Stimulated activated effector memory CD8-positive, alpha-beta T cell treated with anti-CD3 and anti-CD28 coated beads, Interleukin-12 subunit alpha, Interleukin-12 subunit beta, amount 100 ng/mL, for 72 hours (primary cell): ENCODE measurements at places on chromosomes 3 and 15.

GRCh38 chr15:38564557-38565286 lies at the start of gene RASGRP1:
TSS of gene RASGRP1 (minus strand) at chr15:38564814. CDS start at chr15:38564628, 186 bp downstream.
- DNase-seq: peak; percentile 90

GRCh38 chr3:24951180-24951579 lies 456.5 kb upstream of the THRB start:
- no peak for DNase-seq

- no peak for DNase-seq
These were observed 42.6 kb downstream of the PPCDC start for GRCh38 chr15:75065851-75066509.

- no peak for DNase-seq
These were observed 49.6 kb upstream of the TLE3 start for GRCh38 chr15:70147178-70147760.

- DNase-seq: no peak
These were observed 168.8 kb upstream of the CD96 start for GRCh38 chr3:111373239-111373638.

DNA sequence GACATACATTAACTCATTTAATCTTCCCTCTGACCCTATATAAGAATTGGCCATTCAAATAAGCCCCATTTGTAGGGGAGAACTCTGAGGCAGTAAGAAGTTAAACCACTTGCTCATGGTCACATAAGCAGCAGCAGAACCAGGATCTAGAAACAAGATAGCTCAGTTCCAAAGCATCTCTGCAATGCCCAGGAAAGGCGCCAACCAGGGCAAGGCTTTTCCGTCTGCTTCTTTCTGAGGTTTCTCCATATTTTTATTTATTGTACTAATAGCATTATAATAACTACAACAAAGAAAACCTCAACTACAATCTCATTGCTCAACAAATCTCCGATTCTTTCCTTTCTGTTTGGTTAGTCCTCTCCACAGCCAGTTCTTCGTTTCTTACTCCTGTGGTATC lies 4.3 kb upstream of the UBE2E2 start:
- DNase-seq: no peak

DNA sequence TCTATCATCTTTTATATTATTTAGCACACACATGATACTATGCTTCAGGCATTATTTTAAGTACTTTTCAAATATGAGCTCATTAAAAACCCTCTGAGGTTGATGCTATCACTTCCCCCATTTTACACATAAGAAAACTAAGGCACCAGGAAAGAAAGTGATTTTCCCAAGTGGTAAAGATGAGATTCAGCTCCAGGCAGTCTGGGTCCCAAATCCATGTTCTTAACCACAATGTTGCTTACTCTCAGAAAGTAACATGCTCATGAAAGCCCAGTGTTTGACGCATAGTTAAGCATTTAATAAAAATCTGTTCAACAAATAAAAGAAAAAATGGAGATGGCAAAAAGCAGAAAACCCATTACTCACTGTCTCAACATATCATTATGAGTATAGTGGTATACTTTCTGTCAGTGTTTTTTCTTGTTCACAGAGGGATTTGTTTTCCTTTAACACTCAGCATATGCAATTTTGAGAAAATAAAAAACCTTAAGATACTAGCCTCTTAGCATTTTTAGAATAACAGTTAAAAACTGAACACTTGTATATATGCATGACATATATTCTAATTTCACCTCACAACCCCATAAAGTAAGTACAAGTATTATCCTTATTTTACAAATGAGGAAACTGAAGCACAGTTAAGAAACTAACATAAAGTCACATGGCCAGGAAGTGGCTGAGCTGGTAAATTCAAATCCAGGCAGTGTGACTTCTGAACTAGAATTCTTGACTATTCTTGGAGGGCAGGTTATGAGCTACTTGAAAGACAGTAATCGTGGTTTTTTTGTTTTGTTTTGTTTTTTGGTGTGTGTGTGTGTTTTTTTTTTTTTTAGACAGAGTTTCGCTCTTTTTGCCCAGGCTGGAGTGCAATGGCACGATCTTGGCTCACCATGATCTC lies 10.4 kb downstream of the PEAK1 start:
- no peak for DNase-seq

- DNase-seq: no peak
These were observed 50.8 kb downstream of the CRYBG3 start for GRCh38 chr3:97872525-97873042.

- no peak for DNase-seq
These were observed 56.9 kb downstream of the CD200R1L start for GRCh38 chr3:112789787-112790186.

GRCh38 chr3:177982034-177982433 lies 554.2 kb upstream of the KCNMB2 start:
- no peak for DNase-seq

GRCh38 chr3:15215996-15216395 lies 9.9 kb downstream of the CAPN7 start:
- no peak for DNase-seq

DNA sequence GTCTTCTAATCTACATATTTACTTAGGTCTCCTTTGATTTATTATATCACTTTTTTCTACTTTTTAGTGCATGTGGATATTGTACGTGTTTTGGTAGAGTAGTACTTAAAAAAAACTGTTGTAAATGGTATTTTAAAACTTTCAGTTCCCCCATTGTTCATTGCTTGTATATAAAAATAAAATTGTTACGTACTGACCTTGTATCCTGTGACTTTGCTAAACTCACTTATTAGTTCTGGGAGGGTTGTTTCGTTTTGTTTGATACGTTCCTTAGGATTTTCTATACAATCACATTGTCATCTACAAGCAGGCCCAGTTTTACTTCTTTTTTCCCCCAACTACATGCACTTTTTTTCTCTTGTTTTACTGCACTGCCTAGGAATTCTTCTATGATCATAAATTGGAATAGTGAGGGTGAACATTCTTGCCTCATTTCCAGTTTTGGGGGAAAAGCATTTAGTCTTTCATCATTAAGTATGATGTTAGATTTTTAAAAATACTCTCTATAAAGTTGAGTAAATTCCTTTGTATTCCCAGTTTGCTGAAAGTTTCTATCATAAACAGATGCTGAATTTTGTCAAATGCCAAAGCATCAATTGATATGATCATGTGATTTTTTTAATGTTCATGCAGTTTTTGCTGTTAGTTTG lies 33.5 kb upstream of the ACKR4 start:
- no peak for DNase-seq

DNA sequence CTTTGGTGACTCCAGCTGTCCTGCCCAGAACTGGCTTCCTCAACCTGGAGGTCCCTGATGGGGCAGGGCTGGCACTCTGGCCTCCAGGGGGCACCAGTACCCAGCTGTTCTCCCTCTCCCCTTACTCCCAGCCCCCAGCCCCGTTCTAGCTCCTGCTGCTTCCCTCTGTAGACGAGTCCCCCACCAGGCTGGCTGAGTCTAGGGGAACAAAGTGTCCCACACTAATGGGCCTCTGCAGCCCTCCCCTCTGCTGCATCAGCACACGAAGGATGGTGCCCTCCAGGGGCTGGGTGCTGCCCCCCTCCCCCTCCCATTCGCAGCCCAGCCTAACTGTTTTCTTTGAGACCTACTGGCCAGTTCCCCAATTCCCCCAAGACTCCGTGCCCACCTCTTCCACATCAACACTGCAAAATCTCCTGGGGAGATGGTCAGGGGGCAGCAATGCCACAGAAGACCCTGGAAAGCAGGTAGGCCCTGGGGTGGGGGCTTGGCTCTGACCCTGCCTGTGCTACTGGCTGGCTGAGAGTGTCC lies 4.2 kb downstream of the RHCG start:
- DNase-seq: no peak

DNA sequence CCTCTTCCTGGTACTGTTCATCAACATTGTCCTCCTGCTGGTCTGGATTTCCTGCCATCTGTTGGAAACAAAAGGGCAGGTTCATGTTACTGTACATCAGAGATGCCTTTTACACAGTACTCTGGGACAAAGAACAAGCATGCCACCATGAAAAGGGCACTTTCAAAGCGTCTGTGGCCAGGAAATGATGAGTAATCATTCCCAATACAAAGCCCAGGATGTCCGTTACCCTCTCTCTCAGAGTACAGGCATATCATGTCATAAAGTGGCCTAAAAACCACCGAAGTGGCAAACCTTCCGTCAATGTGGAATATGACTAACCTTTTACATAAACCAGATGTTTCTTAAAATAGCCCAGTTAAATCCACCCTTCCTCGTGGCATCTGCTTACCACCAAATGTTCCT lies 71.2 kb downstream of the GOLIM4 start:
- DNase-seq: peak; percentile 49

DNA sequence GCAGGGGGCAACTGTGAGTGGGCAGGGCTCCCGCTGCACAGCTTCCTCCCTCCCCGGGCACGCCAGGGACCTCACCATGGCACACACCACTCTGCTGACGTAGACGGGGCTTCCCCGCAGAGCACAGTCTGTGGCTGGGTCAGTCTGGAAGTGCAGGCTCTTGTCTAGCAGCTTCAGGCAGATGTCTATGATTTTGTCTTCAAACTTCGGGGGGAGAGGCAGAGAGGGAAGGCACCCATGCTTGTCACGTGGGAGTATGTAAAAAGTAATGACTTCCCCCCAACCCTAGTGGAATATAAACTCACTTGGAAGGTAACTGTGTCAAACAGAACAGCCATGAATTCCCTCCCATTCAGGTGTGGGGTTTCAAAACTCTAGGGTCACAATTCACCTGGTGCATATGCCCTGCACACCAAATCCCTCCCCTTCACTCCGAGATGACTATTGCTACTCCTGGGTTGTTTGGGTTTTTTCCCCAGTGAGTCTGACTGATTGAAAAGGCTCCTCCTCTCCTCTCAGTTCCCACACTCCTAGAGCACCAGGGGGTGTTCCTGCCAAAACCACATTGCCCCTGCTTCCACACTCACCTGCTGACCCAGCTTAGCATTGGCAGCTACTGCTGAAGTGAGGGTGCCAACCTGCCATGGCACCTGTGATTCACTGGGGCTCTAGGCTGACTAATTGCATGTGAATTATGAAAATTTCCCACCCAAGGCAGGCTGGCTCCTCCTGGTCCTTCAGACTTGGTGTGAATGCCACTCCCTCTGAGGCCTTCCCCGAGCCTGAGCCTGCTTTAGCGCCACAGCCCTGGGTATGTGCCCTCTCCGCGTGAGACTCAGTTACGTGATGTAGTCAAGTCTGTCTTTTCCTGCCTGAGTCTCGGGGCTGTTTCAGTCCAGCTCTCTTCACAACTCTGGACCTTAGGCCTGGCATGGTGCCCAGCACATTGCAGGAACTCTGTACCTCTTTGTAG lies 13.0 kb downstream of the TGM5 start:
- peak; percentile 62 for DNase-seq
